ENCODE measurements at places on chromosomes 2 and 18. TPM values are rescaled to one million over a fixed set of nuclear protein-coding genes. Genes with fewer than 3 reads are reported as not detected.
A peak's percentile ranks its signal among the peaks of the same experiment; 100 is the strongest.

- no peak for ATAC-seq
These were observed 96.9 kb downstream of the TSHZ1 start for GRCh38 chr18:75307530-75307929.

Gene EMX1
- 1.4 TPM for total RNA-seq

- no peak for ATAC-seq
These were observed 436.5 kb downstream of the RND3 start for GRCh38 chr2:150051004-150051403.

DNA sequence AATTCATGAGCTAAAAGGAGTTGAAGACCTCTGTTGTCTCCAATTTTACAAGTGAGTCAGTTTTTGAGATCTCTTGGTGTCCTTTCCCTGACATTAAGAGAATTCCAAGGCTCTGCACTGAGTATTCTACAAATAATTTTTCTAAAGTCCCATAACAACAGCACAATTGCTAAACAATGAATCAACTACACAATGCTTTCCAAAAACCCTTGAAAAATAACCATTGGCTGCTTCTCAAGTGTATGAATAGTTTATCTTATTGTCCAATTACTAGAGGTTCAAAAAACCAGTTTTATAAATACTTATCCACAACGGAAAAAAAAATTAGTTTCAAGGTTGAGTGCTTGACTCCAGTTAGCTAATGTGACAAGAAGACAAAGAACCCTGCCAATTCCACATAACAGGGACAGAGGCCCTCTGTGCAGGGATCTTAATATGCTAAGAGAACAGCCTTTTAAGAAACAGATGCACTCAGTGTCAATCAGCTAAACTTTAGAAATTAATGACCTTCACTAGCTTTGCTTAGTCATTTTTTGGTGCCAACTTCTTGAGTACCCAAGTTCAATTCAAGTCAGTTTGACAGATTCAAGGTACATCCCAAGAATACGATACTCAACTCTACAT is 266.6 kb upstream of the CYP26B1 start:
- ATAC-seq, result no peak

GRCh38 chr18:56955490-56955889 is 191.4 kb upstream of the BOD1L2 start:
- ATAC-seq, result no peak

DNA sequence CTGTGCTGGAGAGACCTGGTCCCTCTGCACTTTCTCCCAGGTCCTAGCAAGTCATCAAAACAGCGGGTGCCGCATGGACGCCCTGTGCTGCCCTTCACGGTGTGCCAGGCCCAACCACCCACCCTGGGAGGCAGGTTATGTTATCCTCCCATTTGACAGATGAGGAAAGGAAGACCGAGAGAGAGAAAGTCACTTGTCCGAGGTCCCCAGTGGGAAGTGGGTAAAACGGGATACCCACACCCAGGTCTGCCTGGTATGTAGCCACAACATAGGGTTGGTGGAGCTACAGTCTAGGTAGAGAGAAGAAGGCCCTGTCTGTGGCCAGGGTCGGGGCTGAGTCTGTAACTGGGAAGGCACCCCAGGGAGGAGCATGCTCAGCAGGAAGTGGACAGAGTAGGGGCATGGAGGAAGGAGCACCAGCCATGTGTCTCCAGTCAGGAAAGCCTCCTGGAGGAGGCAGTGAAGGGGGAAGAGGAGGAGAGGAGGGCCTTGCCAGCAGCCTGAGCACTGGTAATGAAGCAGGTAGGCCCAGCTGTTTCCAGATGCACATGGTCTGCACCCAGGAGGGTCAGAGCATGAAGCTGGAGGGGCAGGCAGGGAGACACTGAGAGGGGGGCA is 98.4 kb downstream of the ZFP36L2 start:
- ATAC-seq, result no peak

DNA sequence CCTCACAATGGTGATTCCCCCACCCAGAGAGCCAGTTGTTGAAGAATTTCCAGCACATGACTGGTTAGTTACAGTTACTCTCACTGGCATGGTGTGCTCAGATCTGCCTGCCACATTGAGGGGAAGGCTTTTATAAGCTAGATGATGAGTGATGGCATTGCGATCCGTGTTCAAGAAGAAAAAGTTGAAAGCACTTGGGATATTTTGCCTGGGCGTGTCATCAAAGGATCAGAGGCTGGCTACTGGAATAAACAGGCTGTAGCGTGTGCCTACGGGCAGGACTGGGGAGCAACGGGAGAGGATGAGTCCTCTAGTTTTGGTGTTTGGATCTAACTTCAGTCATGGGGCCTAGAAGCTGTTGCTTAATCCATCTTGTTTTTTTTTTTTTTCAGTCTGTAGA is 175.0 kb downstream of the SETBP1 start:
- no peak for ATAC-seq

GRCh38 chr2:235950473-235950809 is 217.7 kb downstream of the GBX2 start:
- no peak for ATAC-seq

- ATAC-seq, result peak; percentile 72
These were observed 61.0 kb downstream of the LPIN1 start for GRCh38 chr2:11807156-11808015.

Gene CHRNG
- total RNA-seq, result 0.50 TPM

- peak; percentile 13 for ATAC-seq
These were observed 8.2 kb upstream of the GPR17 start for GRCh38 chr2:127637725-127638252.

- ATAC-seq, result no peak
These were observed 143.0 kb downstream of the ABCA12 start for GRCh38 chr2:214995409-214995808.

All from motor neuron (in vitro differentiated cells).